ENCODE measurements at places on chromosomes 12 and 14. TPM values are rescaled to one million over a fixed set of nuclear protein-coding genes. Genes with fewer than 3 reads are reported as not detected.

Gene SLC38A6
- 28.0 TPM for total RNA-seq

Gene DCAF4
- 55.8 TPM for total RNA-seq

Gene OR6C3
- not detected for total RNA-seq

Gene TCL1B
- not detected for total RNA-seq

Gene APAF1
- 10.1 TPM for total RNA-seq
